ENCODE measurements at places on chromosomes 6 and 20. TPM values are rescaled to one million over a fixed set of nuclear protein-coding genes. Genes with fewer than 3 reads are reported as not detected.
A peak's percentile ranks its signal among the peaks of the same experiment; 100 is the strongest.

OR2H2 gene
- not detected for polyA plus RNA-seq

HCRTR2 gene
- polyA plus RNA-seq, result not detected

- no peaks in the 10 kb centered on the region for H3K27me3 ChIP-seq
- no peak overlapping the region for H3K4me3 ChIP-seq
- no peak overlapping the region for H3K27ac ChIP-seq
- DNase-seq, result no peak
- H3K4me1 ChIP-seq, result no peaks in the 10 kb centered on the region
- peaks cover 6% of the 10 kb centered on the region for H3K36me3 ChIP-seq
Measured at GRCh38 chr20:31559704-31560093, 45.4 kb upstream of the ID1 start.

DNA sequence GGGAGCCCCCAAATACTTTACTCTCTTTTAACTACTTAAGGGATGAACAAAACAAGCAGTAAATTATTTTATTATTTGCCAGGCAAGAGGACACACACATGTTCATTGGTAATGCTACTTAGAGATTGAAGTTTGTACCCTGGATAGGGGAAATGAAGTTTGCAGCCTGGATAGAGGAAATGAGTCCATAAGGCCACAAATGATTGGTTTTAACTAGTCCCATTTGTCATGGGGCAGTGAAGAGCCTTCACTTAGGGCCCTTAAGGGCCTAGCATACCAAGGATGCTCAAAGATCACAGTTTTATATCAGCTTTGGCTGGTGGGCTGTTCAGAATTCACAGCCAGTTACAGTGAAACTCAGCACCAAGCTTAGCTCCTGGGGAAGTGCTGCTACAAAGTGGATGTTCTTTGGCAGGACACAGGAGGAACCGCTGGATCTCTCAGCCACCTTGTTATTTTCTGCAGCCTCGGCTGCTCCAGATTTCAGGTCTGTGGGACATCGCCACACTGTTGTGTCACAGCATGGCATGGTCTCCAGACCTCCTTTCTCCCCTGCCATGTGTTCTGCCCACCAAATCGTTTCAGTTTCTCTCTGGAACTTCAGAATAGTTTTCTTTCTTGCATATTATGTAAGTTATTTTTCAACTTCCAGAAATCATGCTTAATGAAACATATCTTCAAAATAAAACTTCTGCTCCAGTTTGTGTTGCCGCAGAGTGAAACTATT is 41.8 kb downstream of the NCOA7 start:
- H3K27me3 ChIP-seq, result no peaks in the 10 kb centered on the region
- no peak overlapping the region for H3K27ac ChIP-seq
- H3K4me3 ChIP-seq, result no peak overlapping the region
- H3K36me3 ChIP-seq, result no peaks in the 10 kb centered on the region

DNA sequence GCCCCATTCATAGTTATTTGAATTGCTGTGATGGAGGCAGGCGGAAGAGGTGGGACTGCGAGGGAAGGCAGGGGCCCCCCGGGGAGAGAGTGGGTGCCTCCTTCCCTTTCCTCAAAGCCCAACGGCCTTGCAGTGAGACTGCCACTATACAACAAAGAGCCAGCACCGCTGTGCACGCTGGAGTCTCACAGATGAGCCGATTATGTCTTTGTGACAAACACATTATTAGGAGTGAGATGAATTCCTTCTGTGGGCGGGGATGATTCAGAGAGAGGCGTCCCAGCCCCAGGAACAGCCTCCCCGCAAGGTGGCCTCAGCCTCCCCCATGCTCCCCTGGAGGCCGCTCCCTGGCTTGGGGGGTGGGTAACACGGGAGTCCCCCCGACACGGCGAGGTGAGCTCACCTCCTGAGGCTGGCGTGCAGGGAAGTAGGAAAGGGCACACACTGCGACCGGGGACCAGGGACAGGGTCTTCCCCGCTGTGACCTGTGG is 26.7 kb downstream of the NTSR1 start:
- DNase-seq, result no peak
- H3K27me3 ChIP-seq, result peaks cover 2% of the 10 kb centered on the region
- no peaks in the 10 kb centered on the region for H3K36me3 ChIP-seq
- no peak overlapping the region for H3K4me3 ChIP-seq
- peaks cover 71% of the 10 kb centered on the region for H3K4me1 ChIP-seq
- no peak overlapping the region for H3K27ac ChIP-seq

DNA sequence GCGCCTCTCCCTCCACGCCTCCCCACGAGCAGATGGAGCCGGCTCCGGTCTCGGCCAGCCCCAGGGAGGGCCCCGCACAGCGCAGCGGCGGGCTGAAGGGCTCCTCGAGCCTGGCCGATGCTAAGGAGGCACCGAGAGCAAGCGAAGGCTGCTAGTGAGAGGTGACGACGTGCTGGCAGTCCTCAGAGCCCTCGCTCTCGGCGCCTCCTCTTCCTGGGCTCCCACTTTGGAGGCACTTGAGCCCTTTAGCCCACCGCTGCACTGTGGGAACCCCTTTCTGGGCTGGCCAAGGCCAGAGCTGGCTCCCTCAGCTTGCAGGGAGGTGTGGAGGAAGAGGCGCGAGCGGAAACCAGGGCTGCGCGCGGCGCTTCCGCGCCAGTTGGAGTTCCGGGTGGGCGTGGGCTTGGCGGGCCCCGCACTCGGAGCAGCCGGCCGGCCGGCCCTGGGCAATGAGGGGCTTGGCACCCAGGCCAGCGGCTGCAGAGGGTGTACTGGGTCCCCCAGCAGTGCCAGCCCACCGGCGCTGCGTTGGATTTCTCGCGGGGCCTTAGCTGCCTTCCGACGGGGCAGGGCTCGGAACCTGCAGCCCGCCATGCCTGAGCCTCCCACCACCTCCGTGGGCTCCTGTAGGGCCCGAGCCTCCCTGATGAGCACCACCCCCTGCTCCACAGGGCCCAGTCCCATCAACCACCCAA is 2.5 kb upstream of the TMEM14C start:
- no peaks in the 10 kb centered on the region for H3K27me3 ChIP-seq
- peaks cover 20% of the 10 kb centered on the region for H3K4me1 ChIP-seq
- DNase-seq, result peak; percentile 61
- H3K4me3 ChIP-seq, result peak overlapping the region; percentile 49

GRCh38 chr6:166277892-166278578 is 30.2 kb downstream of the PRR18 start:
- DNase-seq, result no peak
- no peak overlapping the region for H3K4me3 ChIP-seq
- peaks cover 12% of the 10 kb centered on the region for H3K4me1 ChIP-seq
- peaks cover 9% of the 10 kb centered on the region for H3K27me3 ChIP-seq

DNA sequence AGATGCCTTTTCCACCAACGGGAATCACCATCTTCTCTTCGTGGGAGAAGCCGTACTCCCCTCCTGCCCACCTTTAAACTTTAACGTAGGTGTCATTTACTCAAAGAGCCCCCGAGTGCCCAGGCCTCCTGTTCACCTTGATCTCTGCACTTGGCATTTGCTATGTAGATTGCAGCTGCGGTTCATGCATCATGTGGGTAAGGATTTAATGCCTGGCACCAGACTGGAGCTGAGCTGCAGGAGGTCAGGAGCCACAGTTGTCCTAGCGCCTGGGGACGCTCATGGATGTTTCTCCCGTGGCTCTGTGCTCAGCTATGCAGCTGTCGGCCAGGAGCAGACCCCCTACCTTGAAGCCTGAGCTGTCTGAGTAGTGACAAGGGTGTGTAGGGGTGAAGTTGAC is 133.7 kb downstream of the CDH4 start:
- H3K27me3 ChIP-seq, result no peaks in the 10 kb centered on the region
- peaks cover 3% of the 10 kb centered on the region for H3K4me1 ChIP-seq
- H3K27ac ChIP-seq, result no peak overlapping the region
- H3K4me3 ChIP-seq, result no peak overlapping the region
- H3K36me3 ChIP-seq, result no peaks in the 10 kb centered on the region

DNA sequence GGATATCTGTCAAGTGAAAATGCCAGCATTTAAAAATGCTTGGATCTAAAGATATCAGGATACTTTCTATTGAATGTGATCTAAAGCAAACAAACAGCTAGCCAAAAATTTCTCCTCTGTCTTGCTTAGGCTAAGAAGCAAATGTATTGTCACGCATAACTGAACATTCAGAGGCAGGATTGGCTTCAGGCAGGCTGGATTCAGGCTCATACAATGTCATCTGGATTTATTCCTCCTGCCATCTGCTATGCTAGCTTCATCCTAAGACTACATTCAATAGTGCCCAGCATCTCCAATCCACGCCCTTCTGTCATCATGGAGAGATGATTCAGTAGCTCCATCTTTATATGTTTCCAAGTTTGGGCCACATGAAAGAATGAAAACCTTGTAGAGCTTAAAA is 27.1 kb downstream of the PFDN4 start:
- H3K27ac ChIP-seq, result no peak overlapping the region
- H3K36me3 ChIP-seq, result no peaks in the 10 kb centered on the region
- no peak for DNase-seq
- no peak overlapping the region for H3K4me3 ChIP-seq
- H3K4me1 ChIP-seq, result no peaks in the 10 kb centered on the region
- H3K27me3 ChIP-seq, result no peaks in the 10 kb centered on the region

DNA sequence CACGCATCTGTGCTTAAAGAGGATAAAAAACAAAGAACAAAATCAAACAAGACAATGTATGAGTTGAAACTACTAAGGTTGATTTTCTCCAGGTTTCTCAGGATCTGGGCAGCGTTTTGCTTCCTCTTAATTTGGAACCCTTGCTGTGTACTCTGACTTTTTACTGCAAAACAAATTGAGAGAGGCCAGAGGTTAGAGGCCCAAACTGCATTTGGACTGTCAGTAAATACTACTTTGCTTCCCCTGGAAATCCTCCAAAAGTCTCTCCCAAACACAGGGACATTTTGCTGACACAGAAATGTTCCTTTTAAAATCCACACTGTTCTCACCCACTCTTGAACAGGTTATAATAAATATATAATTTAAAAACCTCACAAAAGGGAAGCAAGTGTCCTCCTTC is 1.1 kb downstream of the ARG1 start:
- no peak overlapping the region for H3K27ac ChIP-seq
- no peaks in the 10 kb centered on the region for H3K4me1 ChIP-seq
- H3K4me3 ChIP-seq, result no peak overlapping the region
- no peaks in the 10 kb centered on the region for H3K27me3 ChIP-seq
- peaks cover 13% of the 10 kb centered on the region for H3K36me3 ChIP-seq

DNA sequence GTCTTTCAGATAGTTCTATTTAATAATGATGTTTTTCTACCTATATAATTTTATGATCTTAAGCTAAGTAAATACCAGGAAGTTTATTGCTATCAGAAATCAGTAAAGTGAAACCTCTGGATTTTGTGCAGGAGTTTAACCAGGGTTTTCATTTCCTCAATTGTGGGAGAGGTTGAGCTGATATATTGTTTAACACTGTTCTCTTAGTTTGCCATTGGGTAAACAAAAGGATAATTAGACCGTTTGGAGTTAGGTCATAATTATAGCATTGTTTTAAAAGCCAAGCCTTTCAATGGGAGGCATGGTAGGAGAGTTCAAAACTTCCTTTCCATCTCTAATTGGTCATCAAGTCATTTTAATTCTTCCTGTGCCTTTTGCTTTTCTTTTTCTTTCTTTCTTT is 58.7 kb downstream of the STXBP5 start:
- no peak overlapping the region for H3K4me3 ChIP-seq
- H3K27me3 ChIP-seq, result no peaks in the 10 kb centered on the region
- H3K4me1 ChIP-seq, result no peaks in the 10 kb centered on the region
- DNase-seq, result no peak
- no peak overlapping the region for H3K27ac ChIP-seq

- no peak overlapping the region for H3K4me3 ChIP-seq
- H3K4me1 ChIP-seq, result no peaks in the 10 kb centered on the region
- H3K27ac ChIP-seq, result no peak overlapping the region
- no peak for DNase-seq
- no peaks in the 10 kb centered on the region for H3K36me3 ChIP-seq
Measured at GRCh38 chr6:92427453-92427852, 991.9 kb downstream of the EPHA7 start.

- H3K36me3 ChIP-seq, result peaks cover 20% of the 10 kb centered on the region
- DNase-seq, result no peak
- no peak overlapping the region for H3K4me3 ChIP-seq
Measured at GRCh38 chr20:63742381-63743024, 2.9 kb downstream of the SLC2A4RG start.

DNA sequence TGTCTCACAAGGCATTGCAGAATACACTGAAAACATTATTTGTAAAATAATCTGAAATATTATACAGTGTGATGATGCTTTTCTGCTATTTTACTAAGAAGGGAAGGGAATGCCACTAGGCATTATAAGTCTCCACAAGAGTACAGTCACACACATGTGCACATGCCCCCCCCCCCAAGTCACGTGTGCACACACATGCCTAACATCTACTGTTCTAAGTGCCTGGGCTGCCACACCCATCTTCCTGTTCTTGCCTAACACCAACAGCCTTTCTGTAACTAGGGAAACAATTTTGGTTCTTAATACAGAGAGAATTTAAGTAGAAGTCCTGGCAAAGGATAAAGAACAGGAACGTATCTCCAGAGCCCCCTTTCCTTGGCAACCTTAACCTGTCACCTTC is 58.2 kb upstream of the BCLAF1 start:
- no peaks in the 10 kb centered on the region for H3K4me1 ChIP-seq
- DNase-seq, result no peak
- H3K36me3 ChIP-seq, result no peaks in the 10 kb centered on the region

DNA sequence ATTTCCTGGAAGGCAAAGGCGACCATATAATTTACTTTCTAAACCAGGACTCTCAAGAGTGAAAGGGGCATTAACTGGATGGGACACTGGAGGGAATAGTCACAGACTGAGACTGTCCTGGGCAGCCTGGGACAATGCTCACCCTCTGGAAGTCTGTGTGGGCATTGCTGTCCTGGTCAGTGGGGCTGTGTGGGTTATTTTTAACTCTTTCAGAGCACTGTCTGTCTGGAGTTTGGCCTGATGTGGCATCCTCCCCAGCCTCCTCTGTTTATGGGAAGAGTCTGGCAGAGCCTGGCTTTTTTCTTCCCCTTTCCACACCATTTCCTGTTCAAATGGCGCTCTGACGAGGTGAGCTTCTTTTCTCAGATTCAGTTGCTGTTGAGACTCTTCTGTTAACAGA is 11.7 kb downstream of the DAAM2 start:
- H3K27ac ChIP-seq, result peak overlapping the region; percentile 18
- DNase-seq, result no peak
- no peak overlapping the region for H3K4me3 ChIP-seq
- no peaks in the 10 kb centered on the region for H3K27me3 ChIP-seq
- H3K36me3 ChIP-seq, result no peaks in the 10 kb centered on the region
- peaks cover 36% of the 10 kb centered on the region for H3K4me1 ChIP-seq

DNA sequence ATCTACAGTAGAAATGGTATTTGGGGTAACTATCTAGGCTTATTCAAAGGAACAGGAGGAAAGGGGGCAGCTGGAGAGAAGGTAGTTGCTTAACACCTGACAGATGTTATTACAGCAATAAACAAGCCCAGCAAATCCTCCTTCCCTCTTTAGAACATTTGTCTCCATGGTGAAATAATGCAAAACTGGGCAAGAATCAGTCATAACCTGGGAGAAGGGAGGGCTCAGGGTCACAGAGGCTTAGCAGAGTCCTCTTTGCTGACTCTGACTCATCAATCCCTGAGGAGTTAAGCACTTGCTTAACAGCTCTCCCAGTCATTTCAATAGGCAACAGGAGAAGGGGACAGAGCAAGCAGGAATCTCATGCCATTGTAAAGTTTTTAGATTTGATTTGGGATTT is 230.3 kb downstream of the IBTK start:
- H3K27ac ChIP-seq, result peak overlapping the region; percentile 29
- DNase-seq, result peak; percentile 82
- no peaks in the 10 kb centered on the region for H3K4me1 ChIP-seq

- no peaks in the 10 kb centered on the region for H3K27me3 ChIP-seq
- H3K4me3 ChIP-seq, result no peak overlapping the region
- DNase-seq, result no peak
- H3K27ac ChIP-seq, result no peak overlapping the region
- no peaks in the 10 kb centered on the region for H3K36me3 ChIP-seq
Measured at GRCh38 chr6:32689531-32690501, 23.4 kb upstream of the HLA-DQB1 start.

Measured in sigmoid colon (tissue), 7 donors.